Neural crest cell (in vitro differentiated cells): ENCODE measurements at places on chromosomes 16 and 17. TPM values are rescaled to one million over a fixed set of nuclear protein-coding genes. Genes with fewer than 3 reads are reported as not detected.
A peak's percentile ranks its signal among the peaks of the same experiment; 100 is the strongest.

Gene PRPSAP2
- total RNA-seq = 71.8 and 72.4 TPM in 2 replicates

DNA sequence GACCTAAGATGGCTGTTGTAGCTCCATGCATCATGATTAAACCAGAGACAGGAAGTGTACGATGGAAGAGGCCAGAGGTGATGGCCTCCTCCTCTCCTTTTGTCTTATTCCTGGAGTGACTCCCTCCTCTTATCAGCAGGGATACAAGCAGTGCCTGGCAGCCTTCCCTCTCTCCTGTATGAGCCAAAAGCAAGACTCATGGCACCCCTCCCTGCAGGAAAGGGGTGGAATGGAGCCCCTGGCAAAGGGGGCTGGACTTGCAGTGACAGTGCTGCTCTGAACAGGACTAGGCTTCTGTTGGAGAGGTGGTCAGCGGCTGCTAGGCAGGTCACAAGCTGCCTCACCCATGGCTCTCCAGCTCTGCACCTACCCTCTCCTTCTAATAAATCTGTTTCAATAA is 8.4 kb downstream of the TXNL4B start:
- H3K27ac ChIP-seq = peak overlapping the region; percentile 27
- no peaks in the 10 kb centered on the region for H3K4me1 ChIP-seq
- DNase-seq = no peak

Gene SPHK1
- 19.5 and 21.1 TPM in 2 replicates for total RNA-seq

DNA sequence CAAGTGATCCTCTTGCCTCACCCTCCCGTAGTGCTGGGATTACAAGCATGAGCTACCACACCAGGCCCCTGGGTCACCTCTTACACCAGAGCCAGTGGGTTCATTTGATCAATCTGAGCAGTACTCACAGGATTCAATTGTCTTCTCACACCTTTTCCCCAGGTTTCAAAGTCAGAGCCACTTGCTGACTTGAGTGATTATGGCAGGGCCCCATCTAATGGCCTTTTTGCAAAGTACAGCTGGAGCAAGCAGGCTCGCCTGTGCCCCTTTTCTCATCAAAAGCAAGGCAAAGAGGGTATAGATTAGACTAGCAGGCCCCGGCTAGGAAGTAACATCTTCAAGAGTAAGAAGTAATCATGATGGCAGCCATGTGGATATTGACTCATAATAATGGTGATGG is 114.8 kb upstream of the NOL11 start:
- no peak for DNase-seq
- no peak overlapping the region for H3K27ac ChIP-seq
- no peaks in the 10 kb centered on the region for H3K27me3 ChIP-seq
- H3K4me1 ChIP-seq = peaks cover 3% of the 10 kb centered on the region
- peaks cover 9% of the 10 kb centered on the region for H3K36me3 ChIP-seq
- no peak overlapping the region for H3K4me3 ChIP-seq

GRCh38 chr17:8997994-8998628 is 23.2 kb upstream of the NTN1 start:
- peak; percentile 64 for DNase-seq
- no peaks in the 10 kb centered on the region for H3K36me3 ChIP-seq
- peak overlapping the region; percentile 73 for H3K4me3 ChIP-seq
- H3K27ac ChIP-seq = no peak overlapping the region

DNA sequence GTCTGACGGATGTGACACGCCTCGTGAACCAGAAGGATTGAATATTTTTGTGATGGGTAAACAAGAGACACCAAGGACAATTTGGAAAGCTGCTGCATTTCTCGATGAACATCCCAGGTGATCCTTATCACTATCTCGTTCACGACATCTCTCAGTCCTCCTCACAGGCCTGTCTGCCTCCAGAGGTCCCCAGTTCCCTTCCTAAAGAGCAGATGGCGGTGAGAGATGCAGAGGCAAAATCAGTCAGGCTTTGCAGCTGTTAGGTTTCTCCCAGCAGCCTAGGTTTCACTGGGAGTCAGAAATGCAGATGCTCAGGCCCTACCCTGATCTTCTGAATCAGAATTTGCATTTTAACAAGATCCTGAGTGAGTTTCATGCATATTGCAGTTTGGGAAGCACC is 23.6 kb downstream of the SCPEP1 start:
- H3K36me3 ChIP-seq = peaks cover 4% of the 10 kb centered on the region
- no peak for DNase-seq
- H3K27ac ChIP-seq = no peak overlapping the region
- H3K4me3 ChIP-seq = no peak overlapping the region

GRCh38 chr17:69320908-69321238 is 6.1 kb downstream of the ABCA5 start:
- H3K36me3 ChIP-seq = no peaks in the 10 kb centered on the region
- H3K4me3 ChIP-seq = no peak overlapping the region
- peaks cover 17% of the 10 kb centered on the region for H3K4me1 ChIP-seq
- H3K27ac ChIP-seq = no peak overlapping the region

Gene SCGB1C2
- not detected in 2 replicates for total RNA-seq

Gene RABEP1
- total RNA-seq = 57.0 and 57.9 TPM in 2 replicates

Gene MYH13
- not detected in 2 replicates for total RNA-seq

Gene KRT33B
- total RNA-seq = not detected in 2 replicates

- H3K27ac ChIP-seq = peak overlapping the region; percentile 81
- H3K36me3 ChIP-seq = no peaks in the 10 kb centered on the region
These were observed 1.3 kb upstream of the SENP3 start for GRCh38 chr17:7560172-7561027.

Gene EFTUD2
- 192 and 196 TPM in 2 replicates for total RNA-seq

Gene MRPS23
- 50.0 and 63.0 TPM in 2 replicates for total RNA-seq

DNA sequence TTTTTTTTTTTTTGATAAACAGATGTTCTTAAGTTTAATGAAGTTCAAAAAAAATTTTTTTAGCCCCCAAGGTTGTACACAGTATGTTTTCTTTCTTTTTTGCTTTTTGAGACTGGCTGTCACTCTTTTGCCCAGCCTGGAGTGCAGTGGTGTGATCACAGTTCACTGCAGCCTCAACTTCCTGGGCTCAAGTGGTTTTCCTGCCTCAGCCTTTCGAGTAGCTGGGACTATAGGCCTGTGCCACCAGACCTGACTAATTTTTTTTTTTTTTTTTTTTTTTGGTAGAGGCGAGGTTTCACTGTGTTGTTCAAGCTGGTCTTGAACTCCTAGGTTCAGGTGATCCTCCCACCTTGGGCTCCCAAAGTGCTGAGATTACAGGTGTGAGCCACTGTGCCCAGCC is 12.8 kb downstream of the ITGAE start:
- no peaks in the 10 kb centered on the region for H3K4me1 ChIP-seq
- H3K27me3 ChIP-seq = no peaks in the 10 kb centered on the region
- DNase-seq = no peak
- no peak overlapping the region for H3K4me3 ChIP-seq
- H3K27ac ChIP-seq = no peak overlapping the region
- no peaks in the 10 kb centered on the region for H3K36me3 ChIP-seq

Gene RCVRN
- total RNA-seq = 0.09 and 0.35 TPM in 2 replicates

- H3K27me3 ChIP-seq = no peaks in the 10 kb centered on the region
- peaks cover 3% of the 10 kb centered on the region for H3K4me1 ChIP-seq
- no peak overlapping the region for H3K27ac ChIP-seq
- no peak for DNase-seq
- peaks cover 9% of the 10 kb centered on the region for H3K36me3 ChIP-seq
These were observed 88.9 kb upstream of the ATF7IP2 start for GRCh38 chr16:10296956-10297340.

Gene TLCD1
- 6.1 and 6.3 TPM in 2 replicates for total RNA-seq

DNA sequence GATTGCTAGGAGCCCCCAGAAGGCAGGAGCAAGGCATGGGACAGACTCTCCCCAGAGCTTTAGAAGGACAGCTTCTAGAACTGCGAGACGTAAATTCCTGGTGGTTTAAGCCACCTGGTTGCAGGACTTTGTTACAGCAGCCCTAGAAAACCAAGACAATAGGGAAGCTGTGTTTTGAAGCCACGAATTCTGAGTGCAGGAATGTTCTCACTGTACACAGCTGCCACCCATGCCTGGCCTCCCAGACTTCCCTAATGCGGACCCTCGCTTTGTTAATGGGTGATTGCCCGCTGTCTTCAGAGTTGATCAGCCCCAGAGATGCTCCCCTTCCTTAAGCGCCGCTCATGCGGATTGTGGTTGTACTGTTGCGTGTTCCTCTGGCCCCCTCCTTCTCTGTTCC is 177.1 kb downstream of the MSI2 start:
- no peak overlapping the region for H3K27ac ChIP-seq
- peaks cover 8% of the 10 kb centered on the region for H3K36me3 ChIP-seq
- no peaks in the 10 kb centered on the region for H3K27me3 ChIP-seq
- H3K4me1 ChIP-seq = peaks cover 75% of the 10 kb centered on the region
- no peak for DNase-seq

- peaks cover 2% of the 10 kb centered on the region for H3K27me3 ChIP-seq
- no peak for DNase-seq
- H3K36me3 ChIP-seq = no peaks in the 10 kb centered on the region
- H3K4me3 ChIP-seq = no peak overlapping the region
These were observed 98.0 kb downstream of the SDR42E1 start for GRCh38 chr16:81913222-81913621.

- H3K4me1 ChIP-seq = peaks cover 3% of the 10 kb centered on the region
- no peaks in the 10 kb centered on the region for H3K36me3 ChIP-seq
- peak overlapping the region; percentile 12 for H3K27ac ChIP-seq
- no peaks in the 10 kb centered on the region for H3K27me3 ChIP-seq
- no peak overlapping the region for H3K4me3 ChIP-seq
- no peak for DNase-seq
These were observed 3.5 kb upstream of the NSMCE1 start for GRCh38 chr16:27272076-27272475.

Gene MFAP4
- 0.26 and 0.43 TPM in 2 replicates for total RNA-seq

- H3K27me3 ChIP-seq = no peaks in the 10 kb centered on the region
- H3K4me3 ChIP-seq = no peak overlapping the region
- no peak overlapping the region for H3K27ac ChIP-seq
These were observed 10.1 kb upstream of the TANC2 start for GRCh38 chr17:62955841-62956352.

Gene SPEM3
- total RNA-seq = not detected in 2 replicates

DNA sequence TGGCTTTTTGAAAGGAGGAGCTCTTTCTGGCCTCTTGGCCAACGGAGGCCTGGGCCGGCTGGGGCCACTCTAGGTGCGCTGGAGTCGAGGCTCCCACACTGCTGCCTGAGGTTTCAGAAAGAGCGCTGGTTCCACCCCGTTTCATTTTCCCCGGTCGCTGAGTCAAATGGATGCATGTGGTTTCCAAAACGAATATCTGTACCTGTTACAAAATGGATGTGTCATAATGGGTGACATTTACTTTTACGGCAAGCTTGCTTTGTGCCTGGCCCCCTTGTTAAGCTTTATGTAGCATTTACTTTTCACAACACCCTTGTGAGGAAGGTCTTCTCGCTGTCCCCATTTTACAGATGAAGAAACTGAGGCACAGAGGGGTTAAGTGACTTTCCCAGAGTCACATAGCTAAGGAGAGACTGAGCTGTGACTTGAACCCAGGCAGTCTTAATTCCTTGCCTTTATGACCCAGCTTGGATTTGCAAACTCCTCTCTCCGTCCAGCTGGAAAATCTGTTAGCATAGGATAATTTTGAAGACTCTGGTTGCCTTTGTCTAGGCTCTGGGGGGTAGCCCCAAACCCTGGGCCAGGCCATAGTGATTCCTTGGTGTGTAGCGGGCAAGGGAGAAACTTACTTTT is 10.6 kb downstream of the KSR1 start:
- no peaks in the 10 kb centered on the region for H3K36me3 ChIP-seq
- DNase-seq = no peak
- no peaks in the 10 kb centered on the region for H3K27me3 ChIP-seq
- peaks cover 36% of the 10 kb centered on the region for H3K4me1 ChIP-seq

Gene SDR42E1
- not detected in 2 replicates for total RNA-seq

GRCh38 chr17:41329279-41329948 is 13.9 kb upstream of the KRTAP17-1 start:
- H3K27me3 ChIP-seq = no peaks in the 10 kb centered on the region
- no peak overlapping the region for H3K4me3 ChIP-seq
- H3K36me3 ChIP-seq = no peaks in the 10 kb centered on the region
- no peak overlapping the region for H3K27ac ChIP-seq
- H3K4me1 ChIP-seq = no peaks in the 10 kb centered on the region

DNA sequence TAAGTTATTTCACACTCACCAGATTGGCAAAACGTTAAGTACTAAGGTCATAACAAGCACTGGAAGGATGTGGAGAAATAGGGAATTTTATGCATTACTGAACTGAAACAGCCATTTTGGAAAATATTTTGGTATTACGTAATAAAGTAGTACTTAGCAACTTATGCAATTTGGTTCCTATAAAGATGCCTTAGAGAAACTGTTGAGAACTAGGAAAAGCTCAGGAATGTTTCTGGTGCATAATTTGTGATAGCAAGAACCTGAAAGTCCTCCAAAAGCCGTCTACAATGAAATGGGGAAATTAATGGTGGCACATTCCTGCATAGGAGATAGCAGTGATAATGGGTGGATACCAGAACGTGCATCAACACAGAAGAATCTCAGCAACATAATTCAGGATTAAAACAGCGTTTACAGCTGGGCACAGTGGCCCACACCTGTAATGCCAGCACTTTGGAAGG is 472.5 kb downstream of the WWOX start:
- no peak overlapping the region for H3K4me3 ChIP-seq
- H3K27ac ChIP-seq = no peak overlapping the region
- no peaks in the 10 kb centered on the region for H3K27me3 ChIP-seq
- H3K4me1 ChIP-seq = peaks cover 4% of the 10 kb centered on the region
- no peaks in the 10 kb centered on the region for H3K36me3 ChIP-seq

Gene LYRM1
- 20.4 and 20.8 TPM in 2 replicates for total RNA-seq

DNA sequence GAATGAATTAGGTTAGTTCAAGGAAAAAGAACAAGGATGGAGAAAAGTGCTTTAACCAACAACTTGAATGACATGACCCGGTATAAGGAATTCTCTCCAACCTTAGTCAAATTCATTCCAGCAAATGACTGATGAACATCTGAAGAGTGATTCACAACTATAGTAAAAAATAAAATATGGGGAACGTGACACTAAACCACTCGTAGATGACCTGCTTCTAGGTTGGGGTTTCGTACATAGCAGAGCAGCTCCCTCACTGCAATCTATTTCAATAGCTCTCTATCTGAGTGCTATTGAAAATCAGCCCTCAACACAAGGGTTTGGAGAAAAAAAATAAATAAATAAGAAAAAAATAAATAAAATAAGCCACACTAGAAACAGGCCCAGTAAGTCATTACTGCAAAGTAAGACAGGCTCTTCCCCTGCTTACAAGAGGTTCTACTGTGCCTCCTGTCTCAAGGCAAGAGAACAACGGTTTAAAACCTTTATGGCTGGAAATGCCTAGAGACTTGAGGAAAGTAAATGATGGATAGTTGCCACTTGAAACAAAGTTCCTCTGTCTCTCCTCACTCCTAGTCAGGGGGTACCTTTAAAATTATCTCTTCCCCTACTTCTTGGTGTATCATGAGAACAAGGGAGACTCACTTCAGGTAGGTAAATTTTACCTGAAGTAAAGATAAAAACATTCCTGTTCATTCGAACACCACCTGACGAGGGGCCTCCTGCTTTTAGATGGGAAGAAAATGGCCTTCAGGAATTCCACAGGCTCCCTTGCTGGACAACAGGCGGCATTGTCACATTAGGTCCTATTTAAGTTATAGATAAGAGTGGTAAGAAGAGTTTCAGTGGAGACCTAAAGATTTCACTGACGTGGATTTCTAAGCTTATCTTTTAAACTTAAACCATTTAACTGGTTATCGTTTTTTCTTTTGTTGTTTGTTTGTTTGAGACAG is 20.5 kb downstream of the COG7 start:
- H3K36me3 ChIP-seq = peaks cover 3% of the 10 kb centered on the region
- no peak for DNase-seq
- H3K4me3 ChIP-seq = no peak overlapping the region
- no peaks in the 10 kb centered on the region for H3K4me1 ChIP-seq
